ENCODE measurements at places on chromosomes 11 and 22.
A peak's percentile ranks its signal among the peaks of the same experiment; 100 is the strongest.

GRCh38 chr11:8292351-8292750 lies 28.7 kb upstream of the LMO1 start:
- DNase-seq: no peak

- DNase-seq: no peak
These were observed 175.0 kb downstream of the TENM4 start for GRCh38 chr11:79265756-79266322.

GRCh38 chr22:24156913-24157821 lies 24.1 kb upstream of the SUSD2 start:
- DNase-seq: peak; percentile 92

- peak; percentile 80 for DNase-seq
These were observed 13.7 kb downstream of the EHD1 start for GRCh38 chr11:64864473-64865285.
